ENCODE measurements at places on chromosomes 12 and 14.

DNA sequence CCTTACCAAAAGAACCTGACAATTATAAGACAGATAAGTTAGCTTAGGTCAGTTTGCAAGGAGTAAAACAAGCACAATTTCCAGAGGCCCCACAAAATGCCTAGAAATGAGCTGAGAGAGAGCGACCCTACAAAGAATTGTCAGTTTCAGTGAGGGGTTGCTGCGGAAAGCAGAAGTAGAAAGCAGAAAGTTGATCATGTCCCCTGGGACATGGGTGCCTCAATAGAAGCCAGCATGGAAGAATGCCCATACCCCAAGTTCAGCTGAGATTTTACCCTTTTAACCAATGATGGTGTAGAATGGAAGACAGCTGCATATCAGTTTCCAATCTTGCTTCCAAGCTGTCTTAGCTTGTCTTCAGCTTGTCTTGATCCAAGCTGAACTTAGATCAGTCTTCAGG, 21.8 kb upstream of the CRY1 start:
- DNase-seq = no peak

GRCh38 chr12:53612978-53613377, 13.2 kb downstream of the ATF7 start:
- DNase-seq = no peak

DNA sequence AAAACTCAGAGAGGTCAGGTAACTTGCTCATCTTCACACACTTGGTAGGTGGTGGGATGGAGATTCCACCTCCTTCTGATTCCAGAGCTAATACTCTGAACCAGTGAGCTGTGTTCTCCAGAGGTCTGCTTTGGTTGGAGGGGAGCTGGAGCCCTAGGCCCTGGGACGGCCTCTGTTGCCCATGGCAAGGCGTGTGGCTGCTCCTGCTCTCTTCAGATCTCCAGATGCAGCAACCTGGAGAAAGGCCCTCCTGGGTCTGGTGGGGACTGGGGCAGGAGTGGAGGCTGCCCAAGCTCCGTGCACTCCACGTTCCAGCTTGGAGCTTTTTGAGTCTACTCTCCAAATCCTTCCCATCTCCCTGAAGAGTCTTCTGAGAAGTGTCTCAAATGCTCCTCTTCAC, 10.7 kb downstream of the CCND2 start:
- no peak for DNase-seq

DNA sequence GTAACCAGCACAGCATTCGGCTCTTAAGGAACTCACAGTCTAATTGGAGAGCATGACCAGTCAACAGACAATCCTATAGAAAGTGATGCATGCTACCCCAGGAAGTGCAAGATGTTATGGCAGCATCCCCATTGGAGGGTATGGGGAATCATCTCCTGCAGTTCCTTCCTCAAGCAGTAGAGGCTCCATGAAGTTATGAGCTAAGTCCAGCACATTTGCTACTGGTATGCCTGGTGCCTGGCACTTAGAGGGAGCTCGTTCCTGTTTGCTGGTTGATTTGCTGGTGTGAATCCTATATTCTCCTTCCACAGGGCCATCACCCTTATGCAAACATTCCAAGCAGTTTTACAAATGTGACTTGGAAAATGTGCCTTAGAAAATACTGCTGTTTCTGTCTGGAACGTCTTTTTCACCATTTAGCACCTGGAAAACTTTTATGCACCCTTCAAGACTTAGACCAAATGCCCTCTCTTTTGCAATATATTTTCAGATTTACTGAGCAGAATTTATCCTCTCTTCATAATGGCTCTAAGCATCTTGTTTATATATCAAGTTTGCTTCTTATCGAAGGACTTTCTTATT, 136.1 kb upstream of the WSCD2 start:
- no peak for DNase-seq

DNA sequence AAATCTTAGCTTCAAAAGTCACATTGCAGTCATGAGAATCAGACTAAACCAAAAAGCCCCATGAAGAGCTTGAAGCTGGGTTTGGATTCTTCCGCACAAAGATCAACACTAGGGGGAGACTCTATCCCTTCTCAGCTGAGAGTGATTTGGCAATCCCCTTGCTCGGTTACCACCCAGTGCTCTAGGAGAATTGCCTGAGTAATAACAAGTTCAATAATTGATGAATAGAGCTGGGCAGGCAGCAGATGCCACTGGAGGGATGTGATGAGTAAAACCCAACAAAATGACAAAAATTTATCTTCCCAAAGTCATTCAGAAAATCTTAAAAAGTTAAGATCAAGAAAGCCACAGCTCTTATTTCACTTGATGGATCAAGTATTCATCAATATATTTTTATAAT, 185.6 kb upstream of the ARID2 start:
- DNase-seq = peak; percentile 8

DNA sequence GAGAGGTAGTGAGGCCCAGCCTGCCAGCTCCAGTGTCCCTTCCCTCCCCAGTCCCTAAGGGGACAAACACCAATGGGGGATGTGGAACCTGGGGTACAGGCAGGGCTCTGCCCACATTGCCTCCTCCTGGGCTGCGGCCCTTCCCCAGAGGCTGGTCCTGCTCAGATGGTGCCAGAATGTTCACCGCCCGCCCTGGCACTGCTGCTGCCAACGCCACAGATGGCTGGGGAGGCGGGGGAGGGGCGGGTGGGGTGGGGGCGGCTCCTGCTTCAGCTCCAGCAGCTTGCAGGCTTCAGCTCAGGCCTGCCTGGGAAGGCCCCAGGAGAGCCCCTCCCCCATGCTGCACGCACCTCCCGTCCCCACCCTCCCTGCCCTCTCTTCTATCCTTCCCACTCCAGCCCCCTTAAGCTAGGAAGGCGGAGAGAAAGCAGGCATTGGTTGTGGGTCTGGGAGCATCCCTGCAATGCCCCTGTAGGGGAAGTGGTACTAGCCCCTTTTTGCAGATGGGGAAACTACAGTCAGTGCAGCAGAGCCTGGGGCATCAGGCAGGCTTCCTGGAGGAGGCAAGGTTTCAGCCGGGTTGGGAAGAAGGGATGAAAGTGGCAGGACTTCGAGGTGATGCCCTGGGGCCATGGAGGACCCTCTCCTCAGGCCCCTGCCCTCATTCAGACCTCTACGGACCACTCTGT, 2.0 kb upstream of the BEGAIN start:
- no peak for DNase-seq

GRCh38 chr12:109597795-109598427, 24.3 kb downstream of the MVK start:
- DNase-seq = peak; percentile 45

DNA sequence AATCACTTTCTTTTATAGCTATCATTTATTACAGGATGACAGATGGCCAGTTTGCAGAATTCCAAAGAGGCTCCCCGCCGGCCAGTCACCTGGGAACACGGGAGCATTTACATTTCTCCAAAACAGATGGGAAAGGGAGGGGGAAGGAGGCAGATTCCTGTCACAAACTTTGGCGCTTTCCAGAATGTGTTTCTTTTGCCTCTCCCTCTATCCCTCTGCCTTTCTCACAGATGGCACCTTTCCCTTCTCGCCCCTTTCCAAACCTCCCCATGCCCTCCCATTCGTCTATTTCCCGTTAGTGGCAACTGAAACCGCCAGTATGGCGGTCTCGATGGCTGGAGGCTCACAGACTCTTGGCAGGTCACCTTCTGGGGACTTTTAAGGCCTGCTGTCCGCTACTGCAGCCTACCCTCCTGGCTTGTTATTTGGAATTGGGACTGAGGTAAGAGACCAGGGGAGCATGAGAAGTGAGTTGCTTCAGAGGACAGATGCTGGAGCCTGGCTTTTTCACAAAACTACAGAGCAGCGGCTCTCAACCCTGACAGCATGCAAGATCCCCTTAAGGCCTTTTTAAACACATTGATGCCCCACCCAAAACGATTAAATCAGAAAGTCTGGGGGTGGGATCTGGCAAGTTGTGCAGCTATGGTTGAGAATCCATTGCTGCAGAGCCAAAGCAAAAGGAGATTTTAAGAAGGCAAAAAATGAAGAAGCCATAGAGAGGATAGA, 161.5 kb upstream of the VASH1 start:
- no peak for DNase-seq

DNA sequence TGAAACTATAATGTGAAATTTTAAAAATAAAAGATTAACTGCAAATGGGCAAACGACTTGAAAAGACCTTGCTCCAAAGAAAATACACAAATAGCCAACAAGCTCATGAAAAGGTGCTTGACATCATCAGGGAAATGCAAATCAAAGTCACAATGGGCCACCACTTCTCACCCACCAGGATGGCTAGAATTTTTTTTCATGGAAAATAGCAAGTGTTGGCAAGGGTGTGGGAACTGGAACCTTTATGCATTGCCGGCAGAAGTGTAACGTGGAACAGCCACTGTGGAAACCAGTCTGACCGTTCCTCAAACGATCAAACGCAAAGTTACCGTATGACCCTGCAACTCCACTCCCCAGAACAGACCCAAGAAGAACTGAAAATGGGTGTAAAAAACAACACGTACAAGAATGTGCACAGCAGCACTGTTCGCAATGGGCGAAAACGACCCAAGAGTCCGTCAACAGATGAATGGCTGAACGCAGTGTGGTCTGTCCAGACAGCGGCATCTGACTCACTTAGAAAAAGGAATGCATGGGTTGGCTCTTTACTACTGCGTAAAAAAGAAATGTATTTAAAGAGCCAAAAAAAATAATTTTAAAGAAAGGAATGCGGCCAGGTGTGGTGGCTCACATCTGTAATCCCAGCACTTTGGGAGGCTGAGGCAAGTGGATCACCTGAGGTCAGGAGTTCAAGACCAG, 40.2 kb downstream of the SCARB1 start:
- DNase-seq = no peak

- no peak for DNase-seq
Measured at GRCh38 chr12:65889144-65889880, 65.0 kb downstream of the HMGA2 start.

- DNase-seq = no peak
Measured at GRCh38 chr12:90275088-90275487, 566.5 kb upstream of the ATP2B1 start.

GRCh38 chr14:65981192-65981843, 504.9 kb upstream of the CCDC196 start:
- no peak for DNase-seq

GRCh38 chr14:59262717-59263454, 74.4 kb downstream of the DAAM1 start:
- no peak for DNase-seq

GRCh38 chr14:104187121-104187889, 48.9 kb downstream of the KIF26A start:
- DNase-seq = no peak

GRCh38 chr12:43338848-43339526, 213.0 kb downstream of the ADAMTS20 start:
- no peak for DNase-seq

GRCh38 chr12:11508699-11509098, 113.3 kb upstream of the PRB2 start:
- DNase-seq = no peak

DNA sequence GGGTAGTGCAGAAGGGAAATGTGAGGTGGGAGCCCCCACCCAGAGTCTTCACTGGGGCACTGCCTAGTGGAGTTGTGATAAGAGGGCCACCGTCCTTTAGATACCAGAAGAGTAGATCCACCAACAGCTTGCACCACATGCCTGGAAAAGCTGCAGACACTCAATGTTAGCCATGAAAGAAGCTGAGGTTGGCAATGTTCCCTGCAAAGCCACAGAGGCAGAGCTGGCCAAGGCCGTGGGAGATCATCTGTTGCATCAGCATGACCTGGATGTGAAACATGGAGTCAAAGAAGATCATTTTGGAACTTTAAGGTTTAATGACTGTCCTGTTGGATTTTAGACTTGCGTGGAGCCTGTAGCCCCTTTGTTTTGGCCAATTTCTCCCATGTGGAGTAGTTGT, 468.4 kb upstream of the FOXG1 start:
- DNase-seq = no peak

- DNase-seq = no peak
Measured at GRCh38 chr12:68422956-68423574, 90.9 kb upstream of the MDM1 start.

- no peak for DNase-seq
Measured at GRCh38 chr14:104717646-104718045, 6.4 kb upstream of the ADSS1 start.

DNA sequence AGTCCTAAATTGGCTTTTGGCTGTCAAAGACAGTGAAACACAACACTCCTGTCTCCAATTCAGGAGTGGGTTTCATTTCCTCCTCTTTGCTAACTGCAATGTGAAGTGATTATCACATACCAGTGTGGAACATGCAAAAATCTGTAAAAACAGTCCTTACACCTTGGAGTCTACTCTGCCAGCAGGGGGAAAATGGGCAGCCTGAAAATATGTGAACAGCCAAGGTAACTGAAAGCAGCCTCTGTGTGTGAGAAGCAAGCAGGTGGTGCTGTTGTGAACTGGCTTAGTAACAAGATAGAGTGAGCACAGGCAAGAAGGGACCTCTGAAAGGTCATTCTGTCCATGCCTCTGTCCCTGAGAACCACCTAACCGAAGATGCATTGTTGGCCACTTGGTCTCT, 6.0 kb downstream of the PRMT8 start:
- no peak for DNase-seq

GRCh38 chr14:64636208-64636979, 67.8 kb upstream of the PLEKHG3 start:
- DNase-seq = peak; percentile 26
